Stimulated activated CD8-positive, alpha-beta memory T cell treated with anti-CD3 and anti-CD28 coated beads, Interleukin-4, amount 100 ng/mL, for 1 hour (primary cell): ENCODE measurements at places on chromosomes 16 and 17.

DNA sequence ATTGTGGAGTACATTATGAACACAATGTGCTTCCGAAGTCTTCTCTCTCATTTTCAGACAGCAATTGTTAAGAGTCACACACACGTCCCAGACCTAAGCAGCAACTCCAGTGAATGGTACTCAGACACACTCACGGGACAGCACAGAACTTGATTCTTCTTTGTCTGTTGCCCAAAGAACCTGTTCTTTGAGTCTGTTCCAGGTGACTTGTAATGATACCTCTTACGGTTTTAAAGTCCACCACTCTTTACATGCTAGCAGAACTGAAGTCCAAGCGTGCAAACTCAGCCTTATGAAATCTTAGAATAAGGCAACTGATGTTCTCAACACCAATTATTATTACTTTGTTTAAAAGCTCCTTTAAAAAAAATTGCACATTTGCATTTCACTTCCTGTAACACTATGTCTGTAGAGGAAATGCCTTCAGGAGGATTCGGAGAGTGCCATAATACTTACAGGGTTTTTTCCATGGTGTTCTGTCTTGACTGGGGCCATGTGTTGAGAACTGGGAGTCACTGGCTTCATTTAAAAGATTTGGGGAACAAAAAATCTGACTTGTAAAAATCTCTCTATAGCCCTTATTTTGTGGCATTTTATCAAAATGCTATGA lies 48.1 kb downstream of the MARF1 start:
- no peak for DNase-seq

- DNase-seq, result no peak
Measured at GRCh38 chr17:49896860-49897259, 49.0 kb upstream of the TAC4 start.

DNA sequence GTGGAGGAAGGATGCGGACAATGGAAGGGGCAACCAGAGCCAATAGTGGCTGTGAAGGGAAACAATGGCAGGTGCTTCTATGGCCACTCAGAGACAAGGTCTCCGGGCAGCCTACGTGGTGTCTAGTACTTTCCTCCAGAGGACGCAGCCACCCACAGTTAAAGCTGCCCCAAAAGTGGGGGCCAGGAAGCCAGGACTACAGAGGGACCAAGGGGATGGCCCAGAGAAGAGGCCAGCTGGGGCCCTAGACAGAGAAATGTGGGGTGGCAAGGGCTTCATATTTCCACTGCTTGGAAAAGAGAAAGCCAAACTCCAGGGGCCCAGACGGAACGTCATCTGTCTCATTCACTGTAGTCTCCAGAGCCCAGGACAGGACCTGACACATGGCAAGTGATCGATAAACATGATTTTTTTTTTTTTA lies 837 bp upstream of the PER1 start:
- no peak for DNase-seq

- DNase-seq, result no peak
Measured at GRCh38 chr16:3276679-3277078, 6.6 kb upstream of the ZNF263 start.

DNA sequence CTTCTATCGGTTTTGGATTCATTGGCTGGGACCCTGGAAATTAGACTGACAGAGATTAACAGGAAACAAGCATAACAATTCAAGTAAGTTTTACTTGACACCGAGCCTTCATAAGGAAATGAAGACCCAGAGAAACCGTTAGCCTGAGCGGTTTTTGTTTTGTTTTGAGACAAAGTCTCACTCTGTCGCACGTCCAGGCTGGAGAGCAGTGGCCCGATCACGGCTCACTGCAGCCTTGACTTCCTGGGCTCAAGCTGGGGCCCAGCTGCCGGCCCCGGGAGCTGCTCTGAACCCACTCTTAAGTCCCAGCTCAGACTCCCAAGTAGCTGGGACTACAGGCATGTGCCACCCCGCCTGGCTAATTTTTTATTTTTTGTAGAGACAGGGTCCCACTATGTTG lies 321.3 kb downstream of the SEC14L1 start:
- no peak for DNase-seq

DNA sequence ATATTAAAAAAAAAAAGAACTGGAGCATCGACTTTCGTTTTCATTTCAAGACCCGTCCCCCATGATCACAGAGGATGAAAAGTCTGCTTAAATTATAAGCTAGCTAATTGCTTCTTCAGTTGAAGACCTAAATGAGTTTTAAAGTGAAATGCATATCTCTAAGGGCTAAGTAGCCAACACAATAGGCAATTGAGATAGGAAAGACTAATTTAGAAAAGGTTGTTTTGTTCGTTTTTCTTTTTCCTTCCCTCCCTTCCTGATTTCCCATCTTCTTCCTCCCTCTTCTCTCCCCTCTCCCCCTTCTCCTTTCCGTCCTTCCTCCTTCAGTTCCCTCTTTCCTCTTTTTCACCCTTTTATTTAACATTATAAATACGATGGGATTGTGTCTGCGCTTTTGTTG lies 377.2 kb downstream of the WWOX start:
- DNase-seq, result no peak

DNA sequence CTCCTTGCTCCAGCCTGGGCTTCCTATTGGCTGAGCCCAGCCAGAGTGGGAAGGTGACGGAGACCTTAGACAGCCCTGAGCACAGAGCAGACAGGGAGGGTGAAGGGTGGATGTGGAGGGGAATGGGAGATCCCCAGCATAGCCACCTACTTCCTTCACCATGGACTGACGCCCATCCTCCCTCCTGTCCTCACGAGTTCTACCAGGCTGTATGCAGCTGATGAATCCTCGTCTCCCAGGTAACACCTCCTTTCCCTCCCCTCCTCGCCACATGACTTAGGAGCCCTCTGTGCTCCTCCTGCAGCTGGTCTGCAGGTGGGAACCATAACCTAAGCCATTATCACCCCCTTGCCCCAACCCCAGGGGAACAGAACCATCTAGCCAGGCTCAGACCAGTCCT lies 9.0 kb upstream of the CRHR1 start:
- DNase-seq, result no peak

- DNase-seq, result no peak
Measured at GRCh38 chr16:84788920-84789391, 30.8 kb upstream of the CRISPLD2 start.

DNA sequence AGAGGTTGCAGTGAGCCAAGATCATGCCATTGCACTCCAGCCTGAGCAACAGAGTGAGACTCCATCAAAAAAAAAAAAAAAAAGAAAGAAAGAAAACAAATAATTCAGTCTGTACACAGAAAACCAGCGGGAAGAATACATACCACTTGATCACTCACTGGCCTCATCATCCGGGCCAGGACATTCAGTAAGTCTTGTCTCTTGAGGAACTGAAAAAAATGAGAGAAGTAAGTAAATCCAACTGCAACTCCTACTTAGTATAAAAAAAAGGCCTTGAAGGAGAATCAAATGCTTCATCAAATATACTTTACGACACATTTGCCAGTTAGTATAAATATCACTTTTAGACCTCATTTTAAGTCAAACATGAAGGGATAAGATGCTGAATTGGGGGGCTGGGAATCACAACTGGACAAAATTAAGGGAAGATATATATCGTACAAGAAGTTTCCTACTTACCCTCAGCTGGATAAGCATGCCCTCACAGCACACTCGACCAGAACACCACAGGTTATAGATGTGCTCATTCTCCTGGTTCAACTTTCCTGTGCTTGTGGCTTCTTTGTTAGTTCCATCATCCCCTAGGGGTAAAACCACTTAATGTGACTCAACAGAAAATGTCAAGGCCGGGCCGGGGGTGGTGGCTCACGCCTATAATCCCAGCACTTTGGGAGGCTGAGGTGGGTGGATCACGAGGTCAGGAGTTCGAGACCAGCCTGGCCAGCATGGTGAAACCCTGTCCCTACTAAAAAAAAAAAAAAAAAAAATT lies 12.4 kb downstream of the CCDC47 start:
- DNase-seq, result no peak

DNA sequence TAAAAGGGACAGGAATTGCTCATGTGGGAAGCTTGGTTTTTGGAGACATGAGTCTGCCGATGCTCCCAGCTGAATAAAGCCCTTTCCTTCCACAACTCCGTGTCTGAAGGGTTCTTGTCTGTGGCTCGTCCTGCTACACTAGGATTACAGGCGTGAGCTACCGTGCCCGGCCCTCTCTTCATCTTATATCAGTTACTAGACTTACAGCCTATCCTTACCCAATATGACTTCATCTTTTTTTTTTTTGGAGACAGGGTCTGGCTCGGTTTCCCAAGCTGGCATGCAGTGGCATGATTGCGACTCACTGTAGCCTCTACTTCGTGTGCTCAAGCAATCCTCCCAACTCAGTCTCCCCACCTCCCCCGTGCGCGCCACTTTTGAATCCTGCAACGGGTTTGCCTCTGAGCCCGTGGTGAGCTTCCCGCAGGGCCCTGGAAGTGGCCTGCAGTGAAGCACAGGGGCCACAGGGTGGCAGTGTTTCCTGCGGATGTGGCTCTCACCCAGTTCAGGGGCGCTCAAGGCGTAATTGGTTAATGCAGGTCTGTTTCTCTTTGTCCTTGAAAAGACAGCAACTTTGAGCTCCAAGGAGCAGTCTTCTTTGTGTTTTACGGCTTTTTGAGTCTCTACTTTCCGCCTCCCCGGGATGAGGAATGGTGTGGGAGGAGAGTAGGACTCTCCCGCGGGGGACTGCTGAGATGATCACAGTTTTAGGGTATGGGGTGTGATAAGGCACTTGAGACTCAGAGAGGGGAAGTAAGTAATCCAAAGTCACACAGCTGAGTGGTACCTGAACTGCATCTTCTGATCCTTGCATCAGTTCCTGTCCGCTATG lies 22.7 kb upstream of the GPRC5B start:
- DNase-seq, result peak; percentile 29

DNA sequence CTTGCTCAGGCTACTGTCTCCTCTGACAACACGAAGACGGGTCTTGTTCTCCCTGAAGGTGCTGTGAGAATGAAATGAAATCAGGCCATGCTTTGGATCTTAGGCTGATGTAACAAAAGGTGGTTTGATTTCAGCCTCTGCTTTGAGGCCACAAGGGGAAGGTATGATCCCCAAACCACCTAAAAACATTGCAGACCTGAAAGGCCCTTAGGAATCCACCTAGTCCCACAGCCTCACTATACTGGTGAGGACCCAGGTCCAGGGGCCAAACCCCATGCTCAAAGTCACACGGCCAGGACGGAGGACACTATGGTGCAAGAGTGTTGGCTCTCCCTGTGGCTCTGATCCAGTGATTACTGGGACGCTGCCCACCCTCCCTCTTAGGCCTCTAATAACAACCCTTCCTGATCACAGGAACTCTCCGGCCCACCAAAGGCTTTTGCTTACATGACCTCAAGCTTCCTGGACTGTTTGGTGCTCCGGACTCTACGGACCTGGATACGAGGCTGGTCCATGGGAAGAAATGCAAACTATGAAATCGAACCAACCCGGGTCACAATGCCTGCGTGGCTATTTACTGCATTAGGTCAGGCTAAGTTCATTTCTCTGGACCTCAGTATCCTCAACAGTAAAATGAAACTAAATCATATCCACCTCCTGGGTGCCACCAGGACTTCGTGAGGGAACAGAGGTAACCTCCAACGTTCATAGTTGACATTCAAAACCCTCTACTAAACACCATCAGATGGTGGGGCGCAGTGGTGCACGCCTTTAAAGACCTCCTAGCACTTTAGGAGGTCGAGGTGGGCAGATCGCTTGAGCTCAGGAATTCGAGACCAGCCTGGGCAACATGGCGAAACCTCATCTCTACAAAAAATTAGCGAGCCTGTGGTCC lies 1.5 kb downstream of the TRIM25 start:
- no peak for DNase-seq

- DNase-seq, result no peak
Measured at GRCh38 chr16:27251541-27252205, 16.9 kb downstream of the NSMCE1 start.

- peak; percentile 38 for DNase-seq
Measured at GRCh38 chr17:1179818-1180742, at the start of gene ABR. TSS of gene ABR (minus strand) at chr17:1179981. CDS start at chr17:1179727, 254 bp downstream.

GRCh38 chr17:6943406-6943805 lies 52.4 kb upstream of the ALOX12 start:
- no peak for DNase-seq

- DNase-seq, result no peak
Measured at GRCh38 chr16:76265434-76266045, 11.7 kb upstream of the CNTNAP4 start.

DNA sequence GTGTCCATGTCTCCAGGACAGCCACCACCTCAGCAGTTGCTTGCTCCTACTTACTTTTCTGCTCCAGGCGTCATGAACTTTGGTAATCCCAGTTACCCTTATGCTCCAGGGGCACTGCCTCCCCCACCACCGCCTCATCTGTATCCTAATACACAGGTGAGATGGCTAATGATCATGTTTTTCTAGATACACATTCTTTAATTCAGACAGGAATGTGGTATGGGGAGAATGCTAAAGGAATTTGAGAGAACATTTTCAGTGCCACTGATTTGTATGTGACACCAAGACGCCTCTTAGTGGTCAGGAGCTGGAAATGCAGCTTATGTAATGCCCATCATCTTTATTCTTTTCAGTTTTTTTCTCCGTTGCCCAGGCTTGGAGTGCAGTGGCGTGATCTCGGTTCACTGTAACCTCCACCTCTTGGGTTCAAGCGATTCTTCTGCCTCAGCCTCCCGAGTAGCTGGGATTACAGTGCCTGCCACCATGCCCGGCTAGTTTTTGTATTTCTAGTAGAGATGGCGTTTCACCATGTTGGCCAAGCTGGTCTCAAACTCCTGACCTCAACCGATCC lies 8.9 kb upstream of the RAPGEFL1 start:
- no peak for DNase-seq
